Endothelial cell (in vitro differentiated cells): ENCODE measurements at places on chromosomes 6 and 20. TPM values are rescaled to one million over a fixed set of nuclear protein-coding genes. Genes with fewer than 3 reads are reported as not detected.

The PXT1 gene
- total RNA-seq: not detected

The BMP2 gene
- total RNA-seq: 1.1 TPM

The ARG1 gene
- not detected for total RNA-seq

The SLC17A2 gene
- not detected for total RNA-seq

The DPPA5 gene
- total RNA-seq: not detected
